ENCODE measurements at places on chromosomes 13 and 19.

- no peak for DNase-seq
These were observed 52.5 kb downstream of the SPACA7 start for GRCh38 chr13:112428704-112429103.

DNA sequence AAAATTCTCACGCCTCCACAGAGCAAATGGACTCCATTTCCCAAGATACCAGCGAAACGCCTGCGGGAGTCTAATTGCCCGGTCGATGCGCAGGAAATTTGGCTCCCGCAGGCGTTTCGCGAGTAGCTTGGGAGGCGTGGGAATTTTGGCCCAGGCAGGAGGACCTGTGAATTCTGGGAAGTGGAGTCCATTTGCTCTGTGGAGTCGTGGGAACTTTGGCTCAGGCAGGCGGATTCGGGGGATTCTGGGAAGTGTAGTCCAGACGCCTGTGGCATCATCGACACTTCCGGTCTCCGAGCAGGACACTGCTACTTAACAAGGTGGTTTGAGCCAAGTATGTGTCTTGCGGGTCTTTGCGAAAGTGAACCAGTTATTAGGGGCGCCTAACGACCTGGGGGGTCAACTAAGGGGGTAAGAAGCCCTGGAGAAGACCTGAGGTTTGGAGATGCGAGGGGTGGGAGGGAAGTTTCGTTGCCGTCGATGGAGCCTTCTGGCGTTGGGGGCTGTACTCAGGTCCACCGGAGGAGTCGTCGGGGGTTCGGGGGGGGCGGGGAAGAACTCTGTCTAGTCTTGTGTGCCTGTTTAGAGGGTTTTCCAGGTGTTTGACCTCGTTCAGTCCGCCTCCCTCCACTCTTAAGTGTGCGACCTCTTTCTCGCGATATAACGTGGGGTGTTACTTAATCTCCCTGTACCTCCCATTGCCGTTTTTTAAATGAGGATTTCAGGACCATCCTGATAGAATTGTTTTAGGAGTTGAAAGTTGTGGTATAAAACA is at the start of gene ZNF155:
Gene ZNF155, plus strand, starts transcription at position 277 of the 775 bp plus-strand sequence. CDS start 4,356 bp downstream, outside the sequence.
- peak; percentile 96 for DNase-seq

- DNase-seq = no peak
These were observed 1.6 kb upstream of the TYROBP start for GRCh38 chr19:35909684-35910035.

DNA sequence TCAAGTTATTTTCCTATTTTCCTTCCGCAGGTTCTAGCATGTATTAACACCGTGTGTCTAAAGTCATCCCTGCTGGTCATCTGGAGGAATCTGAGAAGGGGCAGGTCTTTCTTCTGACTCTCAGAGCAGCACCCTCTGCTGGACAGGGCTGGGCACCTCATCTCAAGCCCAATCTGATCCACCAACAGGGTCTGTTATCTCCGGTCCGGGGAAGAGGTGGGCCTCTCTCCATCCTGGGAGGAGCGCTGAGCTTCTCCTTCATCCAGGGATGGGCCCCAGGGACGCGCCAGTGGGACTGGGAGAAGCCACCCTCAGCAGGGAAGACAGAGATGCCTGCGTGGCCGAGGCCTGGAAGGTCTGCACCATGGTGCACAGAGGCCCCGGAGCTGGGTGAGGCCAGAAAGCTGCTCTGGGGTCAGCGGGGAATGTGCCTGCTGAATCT is 26.0 kb upstream of the ZNF331 start:
- peak; percentile 10 for DNase-seq

- no peak for DNase-seq
These were observed 57.3 kb upstream of the CEACAM8 start for GRCh38 chr19:42652021-42652420.

DNA sequence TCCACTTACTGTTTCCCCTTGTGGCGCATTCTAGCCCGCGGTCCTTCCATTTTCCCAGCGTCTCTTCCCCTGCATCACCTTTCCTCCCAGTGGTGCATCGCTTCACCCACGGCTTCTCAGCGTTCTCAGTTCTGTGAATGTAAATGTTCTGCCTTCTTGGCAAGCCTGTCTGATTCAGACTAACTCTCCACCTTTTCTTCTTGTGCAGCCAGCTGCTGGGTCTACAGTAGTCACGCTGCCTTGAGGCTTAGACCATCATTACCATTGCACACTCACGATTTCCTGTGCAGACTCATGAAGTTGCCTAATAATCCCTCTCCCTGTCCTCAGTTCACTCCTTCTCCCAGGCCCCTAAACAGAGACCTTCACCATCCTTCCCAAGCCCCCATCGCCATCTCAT is 75.0 kb downstream of the DHRS12 start:
- DNase-seq = no peak

DNA sequence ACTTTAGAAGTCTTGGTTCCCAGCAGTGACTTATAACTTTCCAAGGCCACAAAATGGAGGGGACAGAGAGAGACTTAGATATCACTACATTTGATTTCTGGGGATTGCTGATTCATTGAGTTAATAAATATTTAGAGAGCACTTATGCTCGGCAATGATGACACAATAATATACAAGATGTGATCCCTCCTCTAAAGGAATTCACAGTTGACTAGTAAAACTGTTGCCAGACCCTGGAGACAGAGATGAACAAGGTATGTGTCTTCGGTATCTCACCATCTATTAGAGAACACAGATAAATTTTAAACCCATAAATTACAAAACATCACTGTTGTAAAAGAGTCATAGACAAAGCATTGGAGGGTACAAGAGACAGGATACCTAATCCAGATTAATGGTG is 437.5 kb downstream of the FOXO1 start:
- DNase-seq = no peak

GRCh38 chr13:107832500-107833100 is 382.7 kb downstream of the LIG4 start:
- no peak for DNase-seq

- DNase-seq = no peak
These were observed 1.5 kb downstream of the TCF3 start for GRCh38 chr19:1650650-1651567.

DNA sequence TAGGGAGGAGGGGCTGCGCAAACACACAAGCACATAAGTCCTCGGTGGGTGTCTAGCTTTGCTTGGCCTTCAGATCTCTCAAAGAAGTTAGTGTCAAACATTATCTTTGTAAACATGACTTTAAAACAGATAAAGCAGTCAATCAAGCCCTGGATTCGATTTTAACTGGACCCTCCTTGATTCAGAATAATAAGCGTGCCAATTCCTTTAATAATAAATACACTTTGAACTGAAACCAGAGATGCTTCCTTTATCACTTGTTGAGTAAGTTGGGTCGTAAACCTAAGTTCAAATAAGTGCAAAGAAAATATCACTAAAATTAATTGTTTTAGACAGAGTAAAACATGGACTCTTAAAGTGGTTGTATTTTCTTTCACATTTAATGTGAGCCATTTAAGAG is 30.9 kb downstream of the POU4F1 start:
- DNase-seq = no peak

- DNase-seq = no peak
These were observed 5.0 kb downstream of the FUZ start for GRCh38 chr19:49807904-49808675.

DNA sequence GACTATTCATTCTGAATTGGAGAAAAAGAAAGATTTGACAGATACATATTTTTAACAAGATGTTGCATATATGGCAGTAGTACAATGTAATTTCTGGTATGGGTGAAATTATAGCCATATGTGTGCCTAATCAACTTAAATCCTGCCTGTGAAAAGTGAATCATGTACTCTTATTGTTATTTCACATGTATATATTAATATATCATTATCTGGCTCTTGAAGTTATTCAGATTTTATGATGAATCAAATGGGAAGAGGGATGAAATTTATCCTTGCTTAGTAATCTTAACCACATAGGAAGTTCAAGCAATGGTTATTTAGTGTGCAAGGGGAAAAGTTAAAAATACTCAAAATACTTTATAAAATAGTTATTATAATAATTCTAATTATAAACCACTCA is 80.5 kb downstream of the GPC6 start:
- DNase-seq = no peak

GRCh38 chr19:5696196-5697021 is 6.3 kb downstream of the RPL36 start:
- no peak for DNase-seq

GRCh38 chr13:99758460-99759162 is 213.0 kb downstream of the ZIC5 start:
- no peak for DNase-seq

- DNase-seq = no peak
These were observed 1676.0 kb downstream of the SLITRK1 start for GRCh38 chr13:82206241-82206640.

GRCh38 chr19:57362419-57362818 is 932 bp upstream of the TRAPPC2B start:
- no peak for DNase-seq

GRCh38 chr19:34759218-34759917 is 13.6 kb downstream of the ZNF599 start:
- DNase-seq = no peak

GRCh38 chr13:99686944-99687411 is 185.7 kb downstream of the TM9SF2 start:
- DNase-seq = no peak

DNA sequence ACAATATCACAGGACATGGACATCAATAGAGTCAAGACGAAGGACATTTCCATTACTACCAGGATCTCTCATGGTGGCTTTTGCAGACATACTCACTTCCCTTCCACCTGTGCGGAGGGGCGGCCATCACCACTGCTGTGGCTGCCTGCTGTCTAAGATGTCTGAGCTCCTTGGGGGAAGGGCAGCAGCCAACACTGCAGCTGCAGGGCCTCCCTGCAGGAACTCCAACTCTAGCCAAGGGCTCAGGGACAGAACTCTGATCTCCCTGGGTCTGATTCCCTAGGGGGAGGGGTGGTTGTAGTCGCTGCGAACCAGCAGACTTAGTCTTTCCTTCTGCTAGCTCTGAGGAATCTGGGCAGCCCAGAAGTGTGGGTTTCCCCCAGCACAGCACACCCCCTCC is 78.9 kb upstream of the ANKRD10 start:
- DNase-seq = no peak

DNA sequence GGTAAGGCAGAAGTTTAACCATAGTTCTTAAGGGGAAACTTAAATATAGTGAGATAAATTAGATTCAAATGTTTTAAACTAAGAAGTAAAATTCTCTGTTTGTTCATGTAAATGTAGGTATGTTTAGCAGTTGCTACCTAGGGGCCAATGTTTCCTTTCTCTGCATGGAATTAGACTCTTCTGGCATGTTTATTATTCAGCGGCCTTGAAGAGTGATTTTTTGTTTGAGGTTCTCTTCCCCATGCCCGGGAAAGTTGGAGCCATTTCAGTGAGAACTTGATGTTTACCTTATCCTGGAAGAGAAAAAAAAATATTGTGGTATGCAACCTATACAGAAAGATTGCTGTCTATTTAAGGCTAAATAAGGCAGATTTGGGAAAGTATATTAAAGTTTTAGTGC is 492.9 kb downstream of the KLF5 start:
- no peak for DNase-seq

DNA sequence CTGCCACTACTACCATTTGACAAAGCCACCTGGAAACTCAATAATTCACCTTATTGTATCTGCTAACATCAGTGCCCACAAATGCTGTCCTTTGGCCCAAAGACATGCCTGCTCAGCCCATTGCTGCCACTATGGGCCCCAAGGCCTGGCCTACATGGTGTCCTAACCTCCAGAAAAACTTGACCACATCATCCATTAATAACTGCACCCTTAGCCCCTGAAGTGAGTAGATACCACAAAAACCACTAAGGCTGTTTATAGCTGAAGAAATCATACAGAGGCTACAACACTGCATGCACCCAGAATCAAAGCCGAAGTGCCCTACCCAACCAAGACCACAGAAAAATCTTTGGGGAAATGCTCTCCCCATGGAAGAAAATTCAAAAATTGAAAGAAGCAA is 932.8 kb upstream of the SLITRK6 start:
- no peak for DNase-seq

DNA sequence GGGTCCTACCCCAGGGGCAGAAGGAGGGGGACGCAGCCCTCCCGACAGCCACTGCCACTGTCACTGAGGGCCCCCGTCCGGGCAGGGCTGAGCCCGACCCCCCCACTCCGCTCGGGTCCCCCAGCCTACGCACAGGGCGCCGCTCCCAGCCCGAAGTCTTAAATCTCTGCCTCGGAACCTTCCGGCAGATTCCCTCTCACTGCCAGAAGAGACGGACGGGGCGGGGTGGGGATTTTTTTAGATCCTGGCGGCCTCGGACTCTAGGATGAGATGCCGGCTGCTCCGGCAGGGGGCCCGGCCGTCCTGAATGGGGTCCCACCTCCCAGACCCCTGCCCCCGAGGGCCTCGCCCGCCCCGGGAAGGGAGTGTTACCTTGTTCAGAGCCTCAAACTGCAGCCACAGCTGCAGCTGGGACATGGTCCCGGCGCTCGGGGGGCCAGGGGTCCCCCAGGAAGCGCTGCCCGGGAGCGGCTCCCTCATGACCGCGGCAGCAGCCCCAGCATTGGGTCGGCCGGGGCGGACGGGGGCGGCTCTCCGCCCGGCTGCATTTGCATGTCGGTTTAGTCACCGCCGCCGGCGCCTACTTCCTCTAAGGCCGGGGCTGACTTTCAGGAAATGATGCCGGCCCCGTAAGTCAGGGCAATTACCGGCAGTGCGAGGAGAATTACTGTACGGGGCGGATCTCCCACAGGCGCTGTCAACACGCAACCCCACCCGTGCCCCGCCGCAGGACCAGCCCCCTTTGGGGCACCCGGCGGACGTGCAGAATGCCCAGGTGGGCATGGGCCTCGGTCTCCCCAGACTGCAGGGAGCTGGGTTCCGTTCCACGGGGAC is 28.1 kb downstream of the GPX4 start:
- no peak for DNase-seq

DNA sequence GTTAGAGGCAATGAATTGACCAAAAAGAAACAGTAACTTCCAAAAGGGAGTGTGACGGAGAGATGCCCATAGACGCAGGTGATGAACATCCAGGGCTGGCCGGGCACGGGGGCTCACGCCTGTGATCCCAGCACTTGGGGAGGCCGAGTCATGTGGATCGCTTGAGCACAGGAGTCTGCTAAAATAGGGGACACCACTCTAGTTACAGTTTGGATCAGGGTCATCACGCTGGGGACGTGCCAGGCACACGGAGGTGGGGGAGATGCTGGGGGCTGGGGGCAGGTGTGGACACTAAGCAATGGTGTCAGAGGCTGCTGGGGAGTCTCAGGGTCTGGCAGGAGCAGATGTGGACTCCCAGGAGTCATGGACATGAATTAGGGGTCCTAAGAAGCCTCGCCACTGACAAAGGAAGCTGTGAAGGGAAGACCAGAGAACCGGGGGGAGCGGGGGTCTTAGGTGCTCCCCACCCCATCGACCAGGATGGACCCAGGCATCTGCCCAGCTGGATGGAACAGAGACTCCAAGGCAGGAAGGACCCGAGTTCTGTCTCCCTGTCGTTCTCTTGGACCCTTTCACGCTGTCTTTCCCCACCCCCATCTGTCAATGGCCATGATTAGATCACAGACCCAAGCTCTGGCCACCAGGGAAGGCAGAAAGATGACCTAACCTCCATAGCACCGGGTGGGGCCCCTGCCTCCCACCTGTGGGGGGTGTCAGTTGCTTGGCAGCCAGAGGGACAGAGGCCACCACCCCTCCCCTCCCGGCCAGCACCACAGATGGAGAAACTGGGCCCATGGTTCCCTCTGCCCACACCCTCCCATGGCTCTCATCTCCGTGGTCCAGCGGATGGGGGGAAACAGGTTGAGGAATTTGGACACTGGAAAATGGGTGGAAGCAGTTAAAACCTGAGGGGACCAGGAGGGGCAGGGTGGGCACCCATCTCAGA is 19.6 kb downstream of the CCDC8 start:
- no peak for DNase-seq

All from NCI-H2029 (cell line).